ENCODE measurements at places on chromosomes 1 and 21.
A peak's percentile ranks its signal among the peaks of the same experiment; 100 is the strongest.

- no peak for DNase-seq
Measured at GRCh38 chr21:42051788-42052187, 19.3 kb upstream of the UMODL1 start.

GRCh38 chr1:203612932-203613682 lies 13.5 kb upstream of the ATP2B4 start:
- no peak for DNase-seq

DNA sequence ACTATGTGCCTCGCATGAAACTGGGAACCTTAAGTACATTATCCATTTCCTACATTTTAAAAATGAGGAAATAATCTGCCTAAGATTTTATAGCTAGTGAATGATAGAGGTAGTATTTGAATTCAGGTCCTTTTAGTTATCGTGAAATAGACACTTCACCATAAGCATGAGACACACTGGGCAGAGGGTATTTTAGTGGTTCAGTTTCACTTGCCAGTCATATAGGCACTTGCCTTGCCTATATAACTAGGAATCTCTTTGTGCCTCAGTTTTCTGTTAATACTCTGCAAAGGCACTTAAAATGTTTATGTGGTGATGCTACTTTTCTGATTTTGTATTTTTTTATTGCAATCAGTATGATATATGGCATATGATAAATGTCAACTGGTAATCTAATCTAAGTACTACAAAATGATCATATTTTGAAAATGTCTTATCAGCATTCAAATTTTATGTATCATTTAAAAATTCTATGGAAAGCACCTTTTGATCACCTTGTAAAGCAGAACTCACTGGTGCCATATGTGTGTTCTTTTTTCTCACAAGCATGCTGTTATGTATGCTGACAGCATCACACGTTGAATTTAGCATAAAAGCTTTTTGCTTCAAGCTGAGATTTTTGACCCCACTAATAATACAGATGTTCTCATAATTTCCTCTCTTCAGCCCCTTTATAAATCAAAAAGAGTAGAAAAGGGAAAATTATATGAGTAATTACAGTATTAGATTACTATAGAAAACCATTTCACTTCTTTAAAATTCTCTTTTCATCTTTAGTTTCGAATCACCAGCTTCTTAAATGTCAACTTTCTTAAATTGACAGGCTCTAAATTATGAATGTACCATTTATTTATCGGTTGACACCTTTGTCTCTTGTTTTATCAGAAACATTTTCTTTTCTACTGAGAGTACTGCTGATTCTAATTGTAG lies 52.6 kb downstream of the RPS6KC1 start:
- DNase-seq, result no peak

GRCh38 chr1:40530735-40531380 lies 579 bp upstream of the ZNF684 start:
- DNase-seq, result no peak

DNA sequence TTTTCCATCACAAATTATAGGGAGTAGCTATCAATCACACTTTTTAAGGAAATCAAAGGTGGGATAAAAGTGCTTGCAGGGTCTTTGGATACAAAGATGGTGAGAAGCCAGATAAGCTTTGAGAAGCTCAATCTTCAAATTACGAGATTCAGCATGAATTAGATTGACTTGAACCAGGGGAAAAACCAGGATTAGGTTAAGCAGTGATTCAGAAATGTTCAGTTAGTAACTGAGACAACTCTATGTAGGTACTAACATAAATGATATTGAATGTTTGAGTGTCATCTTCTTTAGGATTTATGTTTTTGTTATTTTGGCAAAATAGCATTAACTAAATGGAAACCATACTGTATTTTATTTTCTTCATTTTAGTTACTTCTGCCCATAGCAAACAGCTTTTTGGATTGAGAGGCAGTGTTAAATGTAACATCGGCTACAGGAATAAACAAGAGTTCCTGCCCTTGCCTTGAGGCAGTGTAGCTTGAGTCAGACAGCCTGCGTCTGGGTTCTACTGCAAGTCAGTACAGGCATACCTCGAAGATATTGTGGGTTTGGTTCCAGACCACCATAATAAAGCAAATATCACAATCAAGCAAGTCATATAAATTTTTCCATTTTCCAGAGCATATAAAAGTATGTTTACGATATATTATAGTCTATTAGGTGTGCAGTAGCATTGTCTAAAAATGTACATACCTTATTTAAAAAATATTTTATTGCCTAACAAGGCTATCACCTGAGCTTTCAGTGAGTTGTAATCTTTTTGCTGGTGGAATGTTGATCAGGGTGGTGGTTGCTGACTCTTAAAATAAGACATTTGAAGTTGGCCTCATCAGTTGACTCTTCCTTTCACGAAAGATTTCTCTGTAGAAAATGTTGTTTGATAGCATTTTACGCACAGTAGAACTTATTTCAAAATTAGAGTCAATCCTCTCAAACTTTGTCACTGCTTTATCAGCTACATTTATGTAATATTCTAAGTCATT lies 36.9 kb upstream of the BACH1 start:
- DNase-seq, result no peak

GRCh38 chr1:65309304-65310077 lies at the start of gene DNAJC6:
Gene DNAJC6 (plus strand): TSS chr1:65309543. CDS start chr1:65309746, 203 bp downstream.
- peak; percentile 73 for DNase-seq

GRCh38 chr1:198449261-198449660 lies 91.2 kb downstream of the ATP6V1G3 start:
- DNase-seq, result no peak
